ENCODE measurements at places on chromosomes 1 and 21.
A peak's percentile ranks its signal among the peaks of the same experiment; 100 is the strongest.

DNA sequence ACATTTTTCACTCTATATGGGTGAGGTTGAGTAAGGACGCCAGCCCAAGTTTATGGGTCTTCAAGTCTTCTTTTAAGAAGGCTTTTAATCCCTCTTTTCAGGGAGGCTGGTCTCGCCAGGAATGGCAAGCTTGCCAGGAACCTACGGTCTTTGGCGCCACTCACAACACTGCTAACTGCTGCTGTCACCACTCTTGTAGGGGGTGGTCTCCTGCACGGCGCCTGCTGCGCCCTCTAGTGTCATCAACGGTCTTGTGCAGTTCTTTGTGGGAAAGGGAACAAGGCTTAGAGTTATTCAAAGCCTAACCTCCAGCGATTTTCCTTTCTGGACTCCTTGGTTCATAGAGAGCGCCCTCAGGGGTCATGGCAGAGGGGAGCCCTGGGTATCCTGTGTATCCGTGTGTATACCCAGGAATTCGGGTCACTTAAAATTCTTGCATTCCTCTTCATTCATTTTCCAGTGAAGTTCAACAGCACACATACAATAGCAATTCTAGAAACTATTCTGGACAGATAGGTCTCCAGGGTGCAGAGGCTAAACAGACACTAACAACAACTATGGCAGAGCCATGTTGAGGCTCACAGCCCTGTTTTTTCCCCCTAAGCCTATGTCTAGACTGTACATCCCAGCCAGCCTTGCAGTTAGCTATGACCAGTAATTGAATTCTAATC, 392.8 kb upstream of the CAMK1G start:
- DNase-seq = peak; percentile 82

DNA sequence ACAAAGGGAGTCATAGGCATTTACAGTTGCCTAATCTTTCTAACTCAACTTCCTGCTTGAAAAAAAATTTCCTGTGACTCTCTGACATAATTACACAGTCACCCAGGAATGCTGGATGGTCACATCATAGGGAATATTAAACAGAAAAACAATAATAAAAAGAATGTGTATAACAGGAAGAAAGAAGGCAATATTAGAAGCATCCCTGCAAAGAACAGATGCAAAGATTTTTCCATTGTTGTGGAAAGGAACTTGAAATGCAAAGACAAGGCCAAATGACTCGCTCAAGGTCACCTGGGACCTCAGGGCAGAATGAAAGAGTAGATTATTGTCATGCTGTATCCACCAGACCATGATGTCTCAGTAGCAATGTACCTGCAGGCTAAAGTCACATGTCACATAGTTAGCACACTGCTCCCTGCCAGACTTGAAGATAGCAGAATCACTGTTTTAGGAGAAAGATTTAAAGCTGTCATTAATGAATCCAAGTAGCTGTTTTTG, 184.3 kb downstream of the CYYR1 start:
- DNase-seq = no peak

DNA sequence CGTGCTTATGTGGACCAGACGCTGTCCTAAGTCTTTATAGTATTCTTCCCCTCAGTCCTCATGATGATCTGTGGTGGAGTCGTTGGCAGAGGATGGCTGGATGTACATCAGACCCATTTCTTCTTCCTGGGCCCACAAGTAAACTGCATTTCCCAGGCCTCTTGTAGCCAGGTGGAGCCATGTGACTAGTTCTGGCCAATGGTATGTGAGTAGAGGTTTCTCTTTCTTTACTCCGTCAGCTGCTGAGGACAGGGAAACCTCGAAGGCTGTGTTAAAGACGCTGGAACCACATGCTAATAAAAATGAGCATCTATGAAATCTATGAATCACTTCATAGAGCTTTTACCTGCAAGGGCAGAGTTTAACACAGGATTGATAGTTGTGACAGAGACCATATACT, 18.7 kb upstream of the ZNF362 start:
- no peak for DNase-seq

DNA sequence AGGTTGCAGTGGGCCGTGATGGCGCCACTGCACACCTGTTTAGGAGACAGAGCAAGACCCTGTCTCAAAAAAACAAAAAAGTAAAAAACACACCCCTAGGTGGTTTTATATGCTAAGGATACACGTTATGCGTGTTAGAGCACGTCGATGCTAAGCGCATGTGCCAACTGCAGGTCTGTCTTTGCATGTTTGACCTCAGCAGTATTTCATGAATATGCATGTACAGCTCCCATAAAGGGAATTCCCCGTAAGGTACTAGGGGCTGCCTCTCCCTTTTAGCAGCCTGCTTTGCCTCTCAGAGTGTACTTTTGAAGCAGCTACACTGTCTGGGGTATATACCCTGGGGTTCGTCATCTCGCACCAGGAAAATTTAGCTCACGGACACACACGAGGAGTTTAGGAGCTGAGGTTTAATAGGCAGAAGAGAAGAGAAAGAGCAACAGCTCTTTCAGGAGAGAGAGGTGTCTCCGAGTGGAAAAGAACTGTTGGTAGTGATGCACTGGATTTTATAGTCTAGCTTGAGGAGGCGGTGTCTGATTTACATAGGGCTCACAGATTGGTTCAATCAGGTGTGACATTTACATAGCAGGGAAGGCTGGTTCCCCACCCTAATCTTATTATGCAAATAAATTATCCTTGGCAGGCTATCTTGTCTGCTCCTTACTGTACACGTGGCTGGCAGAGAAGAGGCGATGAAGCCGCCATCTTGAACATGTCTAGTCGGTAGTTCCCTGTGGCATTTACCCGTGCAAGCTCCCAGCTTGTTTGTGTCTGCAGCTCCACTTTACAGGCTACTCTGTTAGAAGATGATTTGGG, 4.2 kb upstream of the OTUD3 start:
- DNase-seq = no peak

DNA sequence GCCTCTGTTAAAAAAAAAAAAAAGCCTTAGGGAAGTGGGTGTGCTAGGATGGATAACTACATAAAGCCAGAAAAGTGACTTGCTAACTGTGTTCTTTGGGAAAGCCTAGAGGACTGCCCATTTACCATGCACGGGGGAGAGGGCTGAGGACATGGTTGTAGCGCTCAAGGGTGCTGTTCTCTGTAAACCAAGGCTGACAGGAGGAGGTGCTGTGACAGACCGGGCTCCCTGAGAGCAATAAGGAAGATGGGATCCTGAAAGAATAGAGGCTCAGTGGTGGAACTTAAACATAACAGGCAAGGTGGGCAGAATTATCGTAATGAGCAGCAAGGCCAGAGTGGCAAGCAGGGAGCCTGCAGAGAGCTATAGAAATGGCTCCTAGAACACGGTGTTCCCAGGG, 98.5 kb upstream of the DISP3 start:
- DNase-seq = no peak

DNA sequence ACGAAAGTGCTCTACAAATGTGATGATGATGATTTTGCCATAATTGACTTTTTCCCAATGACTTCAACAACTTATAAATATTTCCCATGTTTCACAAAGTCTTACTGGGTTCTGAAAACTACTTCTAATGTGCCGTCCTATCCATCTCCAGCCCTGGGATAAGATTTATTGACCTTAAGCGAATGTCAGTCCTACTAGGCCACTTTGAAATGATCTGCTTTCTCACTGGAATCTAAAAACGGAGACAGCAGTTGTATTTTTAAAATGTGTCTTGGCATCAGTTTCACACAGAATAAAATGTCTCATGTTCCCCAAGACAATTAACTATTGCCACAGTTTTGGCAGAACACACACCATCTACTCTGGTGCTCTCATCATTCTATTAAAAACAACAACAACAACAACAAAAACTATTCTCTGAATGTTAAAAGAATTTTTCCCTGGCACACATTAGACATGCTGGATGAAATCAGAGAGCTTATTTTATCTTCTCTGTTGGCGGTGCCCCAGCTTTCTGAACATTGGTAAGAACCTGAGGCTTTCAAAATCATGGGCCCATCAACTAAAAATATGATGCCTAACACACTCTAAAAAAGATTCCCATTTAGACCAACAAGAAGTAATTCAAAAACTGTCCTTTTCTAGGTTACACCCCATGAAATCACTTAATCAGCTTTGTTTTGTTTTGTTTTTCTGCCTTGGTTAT, 23.1 kb upstream of the DNASE2B start:
- DNase-seq = no peak

- no peak for DNase-seq
Observed at GRCh38 chr1:198498103-198498385, 42.4 kb downstream of the ATP6V1G3 start.

- DNase-seq = no peak
Observed at GRCh38 chr1:207315435-207315834, 6.0 kb upstream of the CD55 start.

- no peak for DNase-seq
Observed at GRCh38 chr1:1307261-1307922, 338 bp downstream of the ACAP3 start.

DNA sequence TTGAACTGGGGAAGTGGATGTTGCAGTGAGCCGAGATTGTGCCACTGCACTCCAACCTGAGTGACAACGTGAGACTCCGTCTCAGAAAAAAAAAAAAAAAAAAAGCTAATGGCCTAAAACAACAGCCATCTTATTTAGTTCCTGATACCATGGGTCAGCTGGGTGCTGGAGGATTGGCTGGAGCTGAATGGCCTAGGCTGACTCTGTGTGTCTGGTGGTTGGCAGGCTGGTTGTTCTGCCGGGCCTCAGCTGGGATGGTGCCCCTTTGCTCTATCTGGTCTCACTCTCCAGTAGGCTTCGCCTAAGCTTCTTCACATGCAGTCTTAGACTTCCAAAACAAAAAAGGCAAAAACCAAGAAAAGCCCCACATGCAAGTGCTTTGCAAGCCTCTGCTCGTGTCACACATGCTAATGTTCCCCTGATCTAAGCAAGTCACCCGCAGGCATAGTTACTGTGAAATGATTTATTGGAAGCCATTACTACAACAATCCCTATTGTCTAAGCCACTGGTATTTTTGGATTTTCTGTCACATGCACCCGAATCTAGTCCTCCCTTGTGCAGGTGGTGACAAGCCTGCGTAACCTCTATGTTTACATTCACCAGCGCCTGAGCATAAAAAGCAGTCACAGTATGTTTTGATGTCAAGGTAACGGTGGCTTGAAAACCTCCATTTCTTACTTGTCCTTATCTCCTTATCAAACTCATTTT, 39.6 kb upstream of the KANK4 start:
- no peak for DNase-seq

GRCh38 chr1:91511386-91511785, 10.7 kb downstream of the CDC7 start:
- DNase-seq = no peak

GRCh38 chr1:110433213-110433612, 17.7 kb upstream of the PROK1 start:
- no peak for DNase-seq

DNA sequence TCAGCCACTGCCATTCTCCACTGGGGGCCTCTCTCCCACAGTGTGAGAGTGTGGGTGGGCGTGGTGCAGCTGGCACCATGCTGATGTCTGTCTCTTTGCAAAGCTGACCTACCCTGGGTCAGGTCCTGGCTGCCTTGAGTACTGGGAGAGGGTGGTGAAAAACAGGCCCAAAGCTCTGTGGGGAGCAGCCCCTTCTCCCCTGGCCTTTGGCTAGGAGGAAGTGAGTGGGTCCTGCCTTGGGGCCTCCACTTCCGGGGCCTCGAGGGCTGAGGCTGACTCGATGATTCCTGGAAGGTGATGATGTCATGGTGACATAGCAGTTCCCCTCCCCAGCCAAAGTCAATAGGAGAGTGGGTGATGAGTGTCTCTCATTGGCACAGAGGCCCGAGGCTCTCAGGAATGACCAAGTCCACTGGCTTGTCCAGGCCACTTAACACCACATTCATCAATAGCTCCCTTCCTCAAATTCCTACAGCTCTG, 53.0 kb downstream of the IER5 start:
- no peak for DNase-seq

GRCh38 chr1:161505686-161506085, 429 bp downstream of the FCGR2A start:
- no peak for DNase-seq

- no peak for DNase-seq
Observed at GRCh38 chr1:162372159-162373071, 4.2 kb downstream of the SPATA46 start.

DNA sequence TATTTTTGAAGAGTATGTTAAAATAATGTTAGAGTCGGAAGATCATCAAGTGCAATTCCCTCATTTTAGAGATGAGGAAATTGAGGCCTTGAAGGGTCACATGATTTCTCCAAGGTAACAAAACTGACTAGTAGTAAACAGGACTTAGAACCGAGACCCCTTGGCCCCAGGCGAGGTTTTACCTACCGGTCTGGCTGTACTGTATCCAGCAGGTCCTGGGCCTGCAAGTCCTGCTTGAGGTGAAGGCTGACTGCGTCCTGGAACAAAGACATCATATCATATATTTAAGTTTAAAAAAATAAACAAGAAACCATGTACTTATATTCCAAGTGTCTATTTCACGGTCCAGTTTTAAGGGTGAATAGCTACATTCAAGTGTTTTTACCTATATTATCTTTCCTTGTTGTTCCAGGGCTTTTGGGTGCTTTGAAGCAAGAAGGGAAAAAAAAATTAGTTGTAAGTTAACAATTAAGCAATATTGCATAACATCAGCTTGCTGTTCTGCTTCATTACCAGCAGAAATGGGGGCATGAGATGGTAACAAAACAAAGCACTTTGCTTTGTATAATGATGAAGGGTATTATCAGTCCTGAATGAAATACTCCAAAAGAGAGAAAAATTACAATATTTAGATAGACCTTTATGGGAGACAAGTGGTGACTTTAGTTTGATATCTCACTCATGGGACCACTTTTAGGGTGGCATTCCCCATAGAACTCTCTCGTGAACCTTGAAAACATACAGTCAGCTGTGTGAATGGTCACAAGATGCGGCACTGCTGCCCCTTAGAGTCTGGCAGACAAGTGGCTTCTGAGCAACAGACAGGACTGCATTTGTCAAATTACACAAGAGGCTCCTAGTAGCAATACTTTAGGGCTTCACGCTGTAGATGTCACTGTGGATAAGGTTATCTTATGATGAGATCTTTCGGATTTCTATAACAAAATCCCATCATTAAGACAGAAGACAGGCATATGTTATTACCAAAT, 29.8 kb upstream of the CFAP298 start:
- DNase-seq = no peak

DNA sequence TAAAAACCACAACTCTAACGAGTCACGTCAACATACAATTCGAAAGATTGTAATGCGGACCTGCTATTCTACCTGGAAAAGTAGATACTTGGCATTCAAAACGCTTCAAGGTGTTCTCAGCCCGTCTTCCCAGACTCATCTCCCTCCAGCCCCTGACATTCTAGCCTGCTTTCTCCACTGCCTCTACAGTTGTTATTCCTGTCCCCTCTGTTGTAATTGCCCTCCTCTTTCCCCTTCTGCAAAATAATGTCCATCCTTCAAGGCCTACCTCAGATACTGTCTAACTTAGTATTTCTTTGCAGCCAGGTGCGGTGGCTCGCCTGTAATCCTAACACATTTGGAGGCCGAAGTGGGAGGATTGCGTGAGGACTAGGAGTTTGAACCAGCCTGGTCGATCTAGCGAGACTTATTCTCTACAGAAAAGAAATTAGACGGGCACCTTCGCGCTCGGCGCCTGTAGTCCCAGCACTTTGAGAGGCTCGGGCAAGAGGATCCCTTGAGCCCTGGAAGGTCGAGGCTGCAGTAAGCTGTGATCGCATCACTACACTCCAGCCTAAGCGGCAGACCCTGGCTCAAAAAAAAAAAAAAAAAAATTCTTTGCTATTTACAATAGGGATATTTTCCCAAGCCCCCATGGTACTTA, 756 bp upstream of the RBM34 start:
- no peak for DNase-seq
